Effector memory CD8-positive, alpha-beta T cell (primary cell): ENCODE measurements at places on chromosomes 1 and 21.

GRCh38 chr1:41900603-41901444 lies 17.9 kb downstream of the HIVEP3 start:
- peaks cover 8% of the 10 kb centered on the region for H3K36me3 ChIP-seq
- no peak for DNase-seq
- peak overlapping the region; percentile 96 for H3K27ac ChIP-seq

DNA sequence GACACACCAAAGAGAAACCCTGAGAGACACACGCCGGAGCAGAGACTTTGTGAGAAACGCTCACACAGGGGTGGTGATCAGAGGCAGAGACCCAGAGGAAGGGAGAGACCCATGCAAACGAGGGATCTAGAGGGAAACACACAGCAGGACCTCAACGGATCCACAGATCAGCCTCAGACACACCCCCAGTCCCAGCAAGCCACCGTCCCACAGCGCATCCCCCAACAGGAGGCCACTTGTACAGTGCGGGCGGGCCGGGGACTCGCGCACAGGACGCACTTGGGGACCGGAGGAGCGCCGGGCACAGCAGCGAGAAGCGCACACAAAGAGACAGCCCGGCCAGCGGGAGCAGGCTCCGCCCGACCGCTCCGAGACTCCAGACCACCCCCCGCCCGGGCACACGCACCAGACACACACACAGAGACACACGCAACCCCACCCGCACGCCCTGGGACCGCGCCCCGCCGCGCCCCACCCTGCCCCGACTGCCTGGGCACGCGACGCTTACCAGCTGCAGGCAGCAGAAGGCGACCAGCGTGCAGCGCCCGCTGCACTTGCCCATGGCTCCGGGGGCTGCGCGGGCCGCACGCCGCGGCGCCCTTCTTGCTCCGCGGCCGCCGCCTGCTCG lies 587 bp downstream of the NKAIN1 start:
- peaks cover 57% of the 10 kb centered on the region for H3K27me3 ChIP-seq
- no peak overlapping the region for H3K27ac ChIP-seq
- no peaks in the 10 kb centered on the region for H3K36me3 ChIP-seq
- H3K4me3 ChIP-seq: peak overlapping the region; percentile 73
- peaks cover 5% of the 10 kb centered on the region for H3K4me1 ChIP-seq
- DNase-seq: no peak

DNA sequence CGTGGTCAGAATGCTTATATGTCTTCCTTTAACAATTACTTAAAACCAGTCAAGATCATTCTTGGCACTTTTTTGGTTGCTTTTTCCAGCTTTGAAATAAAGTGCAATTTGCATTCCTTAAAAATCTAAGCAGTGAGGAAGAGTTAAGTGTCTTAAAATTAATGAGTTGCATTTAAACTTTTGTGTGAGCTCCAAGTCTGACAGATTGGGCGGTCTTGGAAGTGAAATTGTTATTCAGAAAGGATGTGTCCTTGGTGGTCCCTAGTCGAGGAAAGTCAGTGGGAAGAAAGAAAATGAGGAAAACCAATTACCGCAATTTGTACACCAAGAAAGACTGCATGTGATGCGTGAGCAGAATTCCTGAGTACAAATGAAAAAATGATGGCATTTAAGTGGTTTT lies 132.5 kb downstream of the HHIPL2 start:
- DNase-seq: no peak
- H3K27me3 ChIP-seq: no peaks in the 10 kb centered on the region
- H3K4me3 ChIP-seq: no peak overlapping the region

DNA sequence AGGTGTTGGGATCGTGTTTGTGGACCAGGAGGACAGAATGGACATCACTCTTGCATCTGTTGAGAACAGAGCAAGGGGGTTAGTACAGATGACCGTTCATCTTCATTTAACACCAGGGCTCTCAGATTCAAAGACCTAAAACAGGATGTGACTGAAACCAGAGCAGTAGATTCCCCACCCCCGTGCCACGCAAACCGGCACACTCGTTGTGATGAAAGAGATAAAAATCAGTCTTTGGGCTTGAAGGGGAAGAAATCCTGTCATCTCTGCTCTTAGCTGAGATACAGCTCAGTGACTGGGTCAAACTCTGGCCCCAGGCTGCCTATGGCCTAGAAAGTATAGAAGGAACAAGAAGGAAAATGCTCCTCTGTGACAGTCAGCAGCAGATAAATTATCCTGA lies 146.2 kb upstream of the KRTAP19-8 start:
- H3K27ac ChIP-seq: no peak overlapping the region
- no peak overlapping the region for H3K4me3 ChIP-seq
- DNase-seq: no peak
- peaks cover 16% of the 10 kb centered on the region for H3K4me1 ChIP-seq
- H3K27me3 ChIP-seq: peaks cover 21% of the 10 kb centered on the region
- H3K36me3 ChIP-seq: peaks cover 15% of the 10 kb centered on the region

GRCh38 chr1:150762552-150762951 lies 3.0 kb downstream of the CTSS start:
- no peaks in the 10 kb centered on the region for H3K27me3 ChIP-seq
- DNase-seq: no peak
- H3K4me3 ChIP-seq: peak overlapping the region; percentile 21
- H3K36me3 ChIP-seq: peaks cover 24% of the 10 kb centered on the region
- H3K27ac ChIP-seq: peak overlapping the region; percentile 36

- no peak overlapping the region for H3K4me3 ChIP-seq
- no peak overlapping the region for H3K27ac ChIP-seq
- no peak for DNase-seq
- H3K27me3 ChIP-seq: no peaks in the 10 kb centered on the region
These were observed 88.8 kb downstream of the STUM start for GRCh38 chr1:226637147-226637935.

GRCh38 chr1:43554444-43554992 lies 23.8 kb downstream of the PTPRF start:
- H3K27me3 ChIP-seq: peaks cover 33% of the 10 kb centered on the region
- H3K4me3 ChIP-seq: no peak overlapping the region
- no peak overlapping the region for H3K27ac ChIP-seq
- peaks cover 4% of the 10 kb centered on the region for H3K36me3 ChIP-seq
- peak; percentile 30 for DNase-seq

GRCh38 chr1:958823-959730 lies at the start of gene NOC2L:
TSS of gene NOC2L (minus strand) at chr1:959256. CDS start at chr1:959240, 16 bp downstream.
- H3K27ac ChIP-seq: peak within 1 kb of the TSS; percentile 85
- peak; percentile 88 for DNase-seq
- H3K4me1 ChIP-seq: peaks cover 22% of the 10 kb centered on the region
- peaks cover 21% of the 10 kb centered on the region for H3K36me3 ChIP-seq
- peak within 1 kb of the TSS; percentile 85 for H3K4me3 ChIP-seq

- peaks cover 15% of the 10 kb centered on the region for H3K36me3 ChIP-seq
- H3K27ac ChIP-seq: peak overlapping the region; percentile 99
These were observed 84.4 kb downstream of the NIBAN1 start for GRCh38 chr1:184889902-184890301.

GRCh38 chr21:29499734-29500343 lies 201.1 kb downstream of the BACH1 start:
- no peaks in the 10 kb centered on the region for H3K4me1 ChIP-seq
- H3K27ac ChIP-seq: no peak overlapping the region
- no peak for DNase-seq
- no peaks in the 10 kb centered on the region for H3K27me3 ChIP-seq
- no peak overlapping the region for H3K4me3 ChIP-seq
- no peaks in the 10 kb centered on the region for H3K36me3 ChIP-seq

- no peaks in the 10 kb centered on the region for H3K36me3 ChIP-seq
- DNase-seq: no peak
- no peaks in the 10 kb centered on the region for H3K27me3 ChIP-seq
- H3K4me3 ChIP-seq: no peak overlapping the region
These were observed 56.2 kb upstream of the RASAL2 start for GRCh38 chr1:178037510-178038253.

DNA sequence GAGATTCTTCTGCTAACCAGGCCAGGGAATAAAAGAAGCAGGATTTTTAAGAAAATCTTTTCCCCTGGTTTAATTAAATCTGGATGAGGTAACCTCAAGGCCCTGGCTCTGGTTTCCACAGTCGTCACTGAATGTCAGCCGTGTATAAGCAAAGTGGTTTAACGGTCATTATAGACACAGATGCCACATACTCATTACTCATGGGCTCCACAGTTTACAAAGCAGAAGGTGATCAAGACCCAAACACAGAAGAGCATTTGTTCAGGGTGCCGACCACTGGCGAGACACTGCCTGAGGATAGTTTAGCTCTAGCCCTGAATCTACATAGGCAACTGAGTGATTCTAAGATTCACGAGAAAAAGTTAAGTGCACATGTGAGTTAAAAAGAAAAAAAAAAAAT lies 27.8 kb upstream of the RAP1GAP start:
- H3K27me3 ChIP-seq: no peaks in the 10 kb centered on the region
- no peak overlapping the region for H3K4me3 ChIP-seq
- no peak for DNase-seq
- no peaks in the 10 kb centered on the region for H3K4me1 ChIP-seq

DNA sequence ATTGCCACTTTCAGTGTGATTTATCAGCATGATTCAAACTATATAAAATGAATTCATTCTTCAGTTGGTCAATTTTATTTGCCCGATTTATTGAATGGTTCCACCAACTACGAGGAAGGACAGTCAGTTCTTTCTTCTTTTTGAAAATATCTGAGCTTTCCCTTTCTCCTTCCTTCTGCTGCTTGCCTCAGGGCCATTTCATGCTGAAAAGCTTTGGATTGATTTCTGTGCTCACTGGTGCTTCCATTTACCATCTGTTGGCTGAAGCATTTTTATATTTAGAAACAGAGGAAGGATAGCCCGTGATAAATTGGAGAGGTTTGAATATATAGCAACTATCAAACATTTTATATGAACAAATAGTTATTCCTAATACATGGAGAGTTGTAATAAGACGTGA lies 68.9 kb upstream of the ADAMTS5 start:
- no peaks in the 10 kb centered on the region for H3K4me1 ChIP-seq
- H3K27me3 ChIP-seq: no peaks in the 10 kb centered on the region
- no peak for DNase-seq
- no peak overlapping the region for H3K4me3 ChIP-seq

- H3K27me3 ChIP-seq: peaks cover 18% of the 10 kb centered on the region
- H3K27ac ChIP-seq: no peak overlapping the region
- no peaks in the 10 kb centered on the region for H3K36me3 ChIP-seq
These were observed 8.5 kb upstream of the GNB1 start for GRCh38 chr1:1899266-1899966.

DNA sequence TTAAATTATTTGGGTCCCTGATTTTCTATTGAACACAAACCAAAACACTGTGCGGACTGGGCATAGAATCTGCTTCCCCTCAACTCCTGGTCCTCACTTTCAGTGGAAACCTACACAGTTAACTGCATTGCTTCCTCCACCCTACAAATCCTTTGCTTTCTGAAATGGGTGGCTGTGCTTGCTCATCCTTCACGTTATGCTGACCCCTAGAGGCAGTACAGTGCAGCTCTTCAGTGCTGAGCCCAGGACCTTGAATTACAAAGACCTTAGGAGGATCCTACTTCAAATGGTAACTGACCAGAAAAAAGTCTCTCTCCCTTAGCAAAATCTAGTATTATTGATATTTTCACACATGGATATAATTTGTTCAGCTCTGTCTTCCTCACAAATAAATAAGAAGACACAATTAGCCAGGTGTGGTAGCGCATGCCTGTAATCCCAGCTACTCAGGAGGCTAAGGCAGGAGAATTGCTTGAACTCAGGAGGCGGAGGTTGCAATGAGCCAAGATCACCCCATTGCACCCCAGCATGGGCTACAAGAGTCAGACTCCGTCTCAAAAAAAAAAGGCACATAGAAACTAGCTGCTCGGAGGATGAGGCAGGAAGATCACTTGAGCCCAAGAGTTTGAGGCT lies 63.4 kb upstream of the L1TD1 start:
- peaks cover 11% of the 10 kb centered on the region for H3K36me3 ChIP-seq
- no peaks in the 10 kb centered on the region for H3K27me3 ChIP-seq
- no peak overlapping the region for H3K4me3 ChIP-seq
- H3K27ac ChIP-seq: no peak overlapping the region
- H3K4me1 ChIP-seq: no peaks in the 10 kb centered on the region

- H3K4me1 ChIP-seq: no peaks in the 10 kb centered on the region
- H3K27me3 ChIP-seq: no peaks in the 10 kb centered on the region
- DNase-seq: no peak
- no peak overlapping the region for H3K4me3 ChIP-seq
- no peak overlapping the region for H3K27ac ChIP-seq
These were observed 22.1 kb upstream of the DISP1 start for GRCh38 chr1:222792744-222793143.

DNA sequence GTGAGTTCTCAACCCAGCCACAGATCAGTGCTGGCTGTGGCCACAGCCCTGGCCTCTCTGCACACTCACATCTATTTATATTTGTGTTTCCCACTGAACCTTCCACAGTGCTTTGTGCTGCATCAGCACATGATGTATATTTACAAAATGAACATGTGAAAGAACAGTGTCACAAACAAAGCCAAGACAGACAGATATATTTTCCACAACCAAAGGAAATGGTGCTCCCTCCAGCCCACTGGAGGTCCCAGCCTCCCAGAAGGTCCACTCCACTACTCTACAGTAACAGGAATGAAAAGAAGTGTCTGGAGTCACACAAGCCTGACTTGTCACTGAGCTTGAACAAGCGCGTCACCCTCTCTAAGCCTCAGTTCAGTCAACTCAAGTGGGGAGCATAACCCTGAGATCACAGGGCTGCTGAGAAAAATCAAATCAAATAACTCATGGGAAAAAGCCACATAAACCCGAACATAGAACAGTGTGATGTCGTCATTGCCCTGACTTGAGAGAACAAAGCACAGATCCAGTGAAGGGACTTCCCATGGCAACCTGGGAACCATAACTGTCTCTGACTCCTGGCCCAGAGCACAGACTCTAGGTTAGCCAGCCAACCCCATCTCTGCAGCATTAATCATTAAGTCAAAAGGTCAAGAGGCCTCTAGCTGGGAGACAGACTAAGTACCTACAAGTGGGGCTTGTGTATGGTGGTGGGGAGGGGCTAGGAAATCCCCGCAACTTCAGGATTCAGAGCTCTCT lies 121.2 kb downstream of the TRABD2B start:
- peaks cover 3% of the 10 kb centered on the region for H3K36me3 ChIP-seq
- H3K4me1 ChIP-seq: no peaks in the 10 kb centered on the region
- no peaks in the 10 kb centered on the region for H3K27me3 ChIP-seq
- no peak for DNase-seq
- no peak overlapping the region for H3K4me3 ChIP-seq
- no peak overlapping the region for H3K27ac ChIP-seq

DNA sequence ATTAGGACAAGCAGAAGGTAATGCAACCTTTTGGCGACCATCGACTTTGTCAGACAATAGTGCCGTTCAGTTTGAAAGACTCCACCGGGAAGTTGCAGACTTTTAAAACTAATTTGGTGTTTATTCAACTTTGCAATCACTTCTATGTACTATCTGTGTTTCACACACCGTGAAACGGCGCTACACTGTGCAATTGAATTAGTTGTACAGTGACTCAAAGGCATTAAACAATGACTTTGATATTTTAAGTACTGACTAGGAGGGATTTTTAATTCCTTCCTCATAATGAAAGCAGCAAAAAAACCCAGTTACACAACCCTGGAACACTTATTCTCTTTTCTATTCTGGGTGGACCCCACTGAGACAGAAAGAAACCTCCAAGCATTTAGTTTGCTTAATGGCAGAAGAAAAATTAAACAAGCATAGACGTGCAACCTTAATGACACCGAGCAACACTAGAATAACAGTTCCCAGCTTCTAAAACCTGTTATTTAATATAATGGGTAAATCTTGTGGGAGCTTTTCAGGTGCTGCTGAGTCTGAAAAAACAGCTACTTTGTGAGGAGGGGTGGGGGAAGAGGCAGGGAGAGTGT lies 176.8 kb downstream of the LMO4 start:
- H3K4me1 ChIP-seq: peaks cover 2% of the 10 kb centered on the region
- H3K27ac ChIP-seq: no peak overlapping the region
- H3K27me3 ChIP-seq: peaks cover 27% of the 10 kb centered on the region
- H3K4me3 ChIP-seq: no peak overlapping the region
